A673 (cell line): ENCODE measurements at places on chromosomes 7 and 10.

- H3K27ac ChIP-seq: peak overlapping the region; percentile 85
- peaks cover 58% of the 10 kb centered on the region for H3K4me1 ChIP-seq
- no peaks in the 10 kb centered on the region for H3K36me3 ChIP-seq
- H3K27me3 ChIP-seq: no peaks in the 10 kb centered on the region
- H3K4me3 ChIP-seq: peak overlapping the region; percentile 85
Measured at GRCh38 chr7:117874191-117874700, 1.0 kb upstream of the CTTNBP2 start.

DNA sequence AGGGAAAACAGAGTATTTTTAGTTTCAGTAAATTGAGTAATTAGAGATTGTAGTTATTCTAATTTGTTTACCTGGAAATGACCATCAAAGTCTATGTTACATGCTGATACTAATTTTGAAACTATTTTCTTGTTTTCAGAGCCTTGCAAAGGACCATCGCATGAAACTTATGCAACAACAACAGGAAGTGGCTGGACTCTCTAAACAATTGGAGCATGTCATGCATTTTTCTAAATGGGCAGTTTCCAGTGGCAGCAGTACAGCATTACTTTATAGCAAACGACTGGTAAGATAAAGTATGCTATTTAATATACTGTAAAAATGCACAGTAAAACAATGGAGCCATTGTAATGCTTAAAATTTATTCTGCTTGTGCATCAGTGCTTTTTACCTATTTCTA is 78.5 kb downstream of the TRIM24 start:
- H3K4me1 ChIP-seq: no peaks in the 10 kb centered on the region
- no peaks in the 10 kb centered on the region for H3K27me3 ChIP-seq
- no peak for DNase-seq
- H3K4me3 ChIP-seq: no peak overlapping the region
- peaks cover 11% of the 10 kb centered on the region for H3K36me3 ChIP-seq
- H3K27ac ChIP-seq: no peak overlapping the region

- H3K36me3 ChIP-seq: no peaks in the 10 kb centered on the region
- DNase-seq: no peak
- no peak overlapping the region for H3K27ac ChIP-seq
- no peak overlapping the region for H3K4me3 ChIP-seq
Measured at GRCh38 chr7:86158111-86158510, 485.6 kb upstream of the GRM3 start.

DNA sequence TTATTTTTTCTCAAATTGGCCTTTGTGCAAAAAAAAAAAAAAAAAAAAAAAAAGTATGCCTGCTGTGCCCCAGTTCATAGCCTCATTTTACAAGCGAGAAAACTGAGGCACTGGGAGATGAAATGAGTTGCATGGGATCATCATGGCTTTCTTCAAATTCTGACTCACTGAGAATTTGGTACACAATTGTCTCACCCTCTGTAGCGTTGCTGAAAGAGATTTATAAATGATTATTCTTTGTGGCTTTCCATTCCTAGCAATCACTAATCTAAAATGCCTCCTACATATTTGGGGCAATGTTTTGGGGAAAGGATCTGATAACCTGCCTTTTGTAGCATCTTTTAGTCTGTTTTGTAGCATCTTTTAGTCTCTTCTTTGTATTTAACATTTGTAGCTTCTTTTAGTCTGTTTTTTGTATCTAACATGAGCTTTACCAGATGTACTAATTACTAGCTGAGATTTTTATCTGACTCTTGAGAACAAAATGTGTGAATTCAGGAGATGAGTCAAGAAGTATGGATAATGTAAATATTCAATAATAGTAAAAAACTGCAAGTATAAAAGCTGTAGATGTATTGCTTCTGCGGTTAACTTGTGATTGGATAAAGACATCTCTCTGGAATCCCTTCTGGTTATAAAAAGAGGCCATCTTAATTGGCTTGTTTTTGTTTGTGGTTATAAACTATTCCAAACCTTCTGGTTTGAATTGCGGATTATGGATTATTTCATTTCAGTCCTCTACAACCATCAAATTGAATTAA is 161.4 kb downstream of the ARID5B start:
- H3K36me3 ChIP-seq: peaks cover 48% of the 10 kb centered on the region
- H3K27me3 ChIP-seq: no peaks in the 10 kb centered on the region

- H3K27me3 ChIP-seq: peaks cover 29% of the 10 kb centered on the region
- H3K4me1 ChIP-seq: peaks cover under 1% of the 10 kb centered on the region
- DNase-seq: no peak
- H3K36me3 ChIP-seq: no peaks in the 10 kb centered on the region
- no peak overlapping the region for H3K4me3 ChIP-seq
Measured at GRCh38 chr7:151415375-151416105, 5.7 kb upstream of the WDR86 start.

GRCh38 chr10:2986391-2986801 is 81.0 kb upstream of the PFKP start:
- no peaks in the 10 kb centered on the region for H3K36me3 ChIP-seq
- no peaks in the 10 kb centered on the region for H3K4me1 ChIP-seq
- peaks cover 7% of the 10 kb centered on the region for H3K27me3 ChIP-seq
- no peak for DNase-seq
- no peak overlapping the region for H3K4me3 ChIP-seq

DNA sequence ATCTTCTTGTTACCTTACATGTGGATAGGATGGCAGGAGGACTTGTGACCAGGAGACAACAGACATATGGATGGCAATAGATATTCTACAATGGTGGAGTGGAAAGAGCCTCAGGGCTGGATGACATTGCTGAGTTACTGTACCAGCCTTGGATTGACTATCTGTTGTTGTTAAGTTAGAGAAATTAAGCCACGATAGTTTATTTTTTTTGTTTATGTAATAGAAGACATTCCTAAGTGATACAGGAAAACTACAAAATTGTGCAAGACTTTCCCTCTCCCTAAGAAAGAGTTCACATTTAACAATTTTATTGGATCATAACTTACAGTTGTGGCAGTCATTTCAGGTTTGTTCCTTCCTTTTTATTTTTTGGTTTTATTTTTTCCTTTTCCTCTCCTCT is 230.7 kb upstream of the CACNA2D1 start:
- no peaks in the 10 kb centered on the region for H3K4me1 ChIP-seq
- no peaks in the 10 kb centered on the region for H3K36me3 ChIP-seq
- H3K4me3 ChIP-seq: no peak overlapping the region
- DNase-seq: no peak
- H3K27ac ChIP-seq: no peak overlapping the region
- no peaks in the 10 kb centered on the region for H3K27me3 ChIP-seq

- H3K4me3 ChIP-seq: no peak overlapping the region
- no peak overlapping the region for H3K27ac ChIP-seq
- DNase-seq: no peak
- peaks cover 18% of the 10 kb centered on the region for H3K27me3 ChIP-seq
- no peaks in the 10 kb centered on the region for H3K4me1 ChIP-seq
Measured at GRCh38 chr7:70113536-70113935, 515.3 kb downstream of the AUTS2 start.

- no peaks in the 10 kb centered on the region for H3K36me3 ChIP-seq
- no peaks in the 10 kb centered on the region for H3K4me1 ChIP-seq
- no peak overlapping the region for H3K4me3 ChIP-seq
- H3K27me3 ChIP-seq: no peaks in the 10 kb centered on the region
Measured at GRCh38 chr10:113175756-113176651, 226.0 kb downstream of the TCF7L2 start.

- no peak for DNase-seq
- H3K4me1 ChIP-seq: no peaks in the 10 kb centered on the region
- no peaks in the 10 kb centered on the region for H3K36me3 ChIP-seq
- H3K27ac ChIP-seq: no peak overlapping the region
Measured at GRCh38 chr10:88731296-88731695, 25.2 kb downstream of the LIPK start.

DNA sequence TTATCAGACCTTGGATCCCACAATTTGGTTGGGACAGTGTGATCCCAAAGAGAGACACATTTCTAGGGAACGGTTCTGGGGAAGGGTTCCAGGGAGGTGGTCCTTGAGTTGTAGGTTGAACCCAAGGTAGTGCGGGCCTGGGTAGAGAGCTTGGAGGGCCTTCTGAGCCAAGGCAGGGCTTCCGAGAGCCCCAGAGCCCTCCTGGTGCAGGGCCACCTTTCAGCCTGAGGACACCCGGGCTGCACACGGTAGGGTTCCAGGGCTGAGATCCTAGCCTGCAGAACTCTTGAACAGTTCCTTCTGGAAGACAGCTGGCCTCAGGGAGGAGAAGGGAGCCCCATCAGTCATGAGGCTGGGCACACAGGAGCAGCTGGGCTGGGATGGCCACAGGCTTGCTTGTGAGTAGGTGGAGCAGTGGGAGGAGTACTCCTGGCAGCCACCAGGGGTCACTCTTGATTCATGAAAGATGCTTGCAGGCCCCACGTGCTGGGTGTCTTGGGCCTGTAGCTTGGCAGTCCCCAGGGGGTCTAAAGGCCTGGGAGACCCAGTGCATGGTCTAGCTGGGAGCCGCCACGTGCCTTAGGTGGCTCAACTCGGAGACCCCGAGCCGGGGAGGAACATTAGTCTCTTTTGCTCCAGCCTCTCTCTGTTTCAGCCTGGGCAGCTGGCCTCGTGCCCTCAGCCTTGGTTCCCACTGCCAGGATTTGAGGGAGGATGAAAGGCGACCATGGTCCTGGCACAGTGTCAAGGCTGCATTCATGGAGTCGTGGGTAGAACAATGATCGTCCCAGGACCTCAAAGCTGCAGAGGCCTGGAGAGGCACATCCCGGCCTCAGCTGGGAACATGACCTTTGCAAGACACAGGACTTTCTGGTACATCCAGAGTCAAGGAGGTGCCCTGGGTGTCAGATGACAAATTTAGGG is 381.6 kb downstream of the TYW1 start:
- H3K27ac ChIP-seq: no peak overlapping the region
- DNase-seq: peak; percentile 91
- H3K4me1 ChIP-seq: peaks cover 4% of the 10 kb centered on the region
- no peaks in the 10 kb centered on the region for H3K27me3 ChIP-seq
- no peak overlapping the region for H3K4me3 ChIP-seq

GRCh38 chr7:127667759-127668530 is 16.0 kb downstream of the SND1 start:
- DNase-seq: peak; percentile 10
- no peaks in the 10 kb centered on the region for H3K4me1 ChIP-seq
- no peak overlapping the region for H3K27ac ChIP-seq

DNA sequence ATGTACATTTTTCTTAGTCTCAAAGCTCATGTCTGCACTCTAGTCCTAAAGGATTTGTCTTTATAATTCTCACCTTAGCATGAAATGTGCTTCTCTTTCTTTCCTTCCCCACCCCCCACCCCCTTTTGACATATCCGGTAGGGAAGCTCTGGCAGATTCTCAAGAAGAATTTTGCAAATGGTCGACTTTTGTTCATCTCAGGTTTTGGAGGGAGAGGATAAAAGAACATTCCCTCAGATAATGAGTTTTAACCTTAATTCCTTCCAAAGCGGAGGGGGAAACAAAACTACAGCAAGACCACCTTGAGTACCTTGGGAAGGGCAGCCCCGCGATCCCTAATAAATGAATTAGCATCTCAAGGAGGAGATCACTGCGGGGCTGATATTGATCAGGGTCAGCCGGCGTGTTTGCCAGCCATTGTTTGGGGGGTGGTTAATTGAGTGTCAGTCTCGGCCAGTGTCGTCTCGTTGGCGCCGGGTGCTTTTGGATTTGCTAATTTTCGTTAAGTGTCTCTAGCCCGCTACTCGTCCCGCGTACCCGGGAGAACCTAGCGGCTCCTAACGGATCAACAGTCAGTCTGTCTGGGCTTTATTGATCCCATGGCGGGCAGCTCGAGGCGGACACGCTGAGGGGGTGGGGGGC is 874 bp upstream of the BAMBI start:
- peaks cover 18% of the 10 kb centered on the region for H3K4me1 ChIP-seq
- peak overlapping the region; percentile 74 for H3K27ac ChIP-seq
- H3K36me3 ChIP-seq: peaks cover 3% of the 10 kb centered on the region
- H3K4me3 ChIP-seq: peak overlapping the region; percentile 87
- no peaks in the 10 kb centered on the region for H3K27me3 ChIP-seq

DNA sequence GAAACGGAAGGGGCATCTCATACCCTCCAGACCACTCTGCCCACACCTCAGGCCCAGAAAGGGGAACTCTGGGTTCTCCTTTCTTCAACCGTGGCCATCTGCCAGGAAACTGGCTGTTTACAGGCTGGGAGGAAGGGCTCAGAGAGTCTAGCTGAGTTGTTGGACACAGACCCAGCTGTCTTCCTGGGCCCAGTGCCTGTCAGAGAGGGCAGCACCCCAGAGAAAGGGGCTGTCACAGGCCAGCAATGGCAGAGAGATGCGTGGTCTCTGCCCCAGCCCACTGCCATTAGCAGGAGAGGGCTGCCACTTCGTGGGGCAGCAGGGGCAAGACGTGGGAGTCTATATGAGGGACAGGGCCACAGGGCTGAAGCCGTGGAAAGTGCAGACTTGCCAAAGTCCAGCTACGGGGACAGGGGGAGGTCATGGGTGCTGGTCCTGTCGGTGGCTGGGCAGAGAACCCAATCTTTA is 11.0 kb downstream of the GRID1 start:
- H3K4me1 ChIP-seq: no peaks in the 10 kb centered on the region
- DNase-seq: no peak
- H3K27ac ChIP-seq: no peak overlapping the region
- no peaks in the 10 kb centered on the region for H3K36me3 ChIP-seq

DNA sequence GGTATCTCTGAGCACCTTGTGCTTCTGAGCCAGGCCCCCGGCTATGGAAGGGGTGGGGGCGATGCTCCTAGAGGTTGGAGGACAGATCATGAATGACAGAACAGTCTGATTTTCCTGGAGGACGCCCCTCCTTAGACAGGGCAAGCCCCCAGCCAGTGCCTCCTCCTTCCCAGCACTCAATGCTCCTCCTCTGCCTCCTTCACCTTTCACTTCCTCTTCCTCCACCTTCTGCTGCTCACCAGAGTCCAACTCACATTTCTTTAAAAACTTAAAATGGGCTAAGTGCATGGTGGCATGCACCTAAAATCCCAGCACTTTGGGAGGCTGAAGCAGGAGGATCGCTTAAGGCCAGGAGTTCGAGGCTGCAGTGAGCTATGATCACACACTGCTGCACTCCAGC is 71.1 kb upstream of the CUX1 start:
- no peak overlapping the region for H3K27ac ChIP-seq
- H3K4me1 ChIP-seq: peaks cover 6% of the 10 kb centered on the region
- no peaks in the 10 kb centered on the region for H3K27me3 ChIP-seq
- no peaks in the 10 kb centered on the region for H3K36me3 ChIP-seq
- H3K4me3 ChIP-seq: no peak overlapping the region

DNA sequence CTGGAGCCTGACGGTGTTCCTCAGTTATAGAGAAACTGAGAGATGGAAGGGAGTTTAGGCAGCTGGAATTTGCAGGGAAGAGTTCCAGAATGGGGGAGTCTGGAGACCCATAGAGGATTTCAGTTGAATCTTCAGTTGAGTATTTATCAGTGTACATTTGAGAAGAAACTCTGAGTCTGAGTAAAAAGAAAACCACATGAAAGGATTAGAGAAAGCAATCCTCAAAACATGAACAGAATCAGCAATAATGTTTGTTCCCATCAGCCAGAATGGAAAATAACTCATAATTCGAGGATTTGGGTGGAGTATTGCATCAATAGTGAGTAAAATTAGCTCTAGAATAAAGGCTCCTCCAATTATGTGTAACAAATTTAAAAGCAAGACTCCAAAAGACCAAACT is 130.0 kb upstream of the AHR start:
- no peaks in the 10 kb centered on the region for H3K36me3 ChIP-seq
- H3K4me1 ChIP-seq: no peaks in the 10 kb centered on the region
- DNase-seq: no peak
- no peaks in the 10 kb centered on the region for H3K27me3 ChIP-seq
- H3K4me3 ChIP-seq: no peak overlapping the region
- H3K27ac ChIP-seq: no peak overlapping the region

- no peaks in the 10 kb centered on the region for H3K27me3 ChIP-seq
- no peak for DNase-seq
- H3K27ac ChIP-seq: no peak overlapping the region
- H3K4me1 ChIP-seq: no peaks in the 10 kb centered on the region
Measured at GRCh38 chr7:111082351-111082750, 8.6 kb upstream of the LRRN3 start.
